ENCODE measurements at places on chromosomes 5 and 9.

DNA sequence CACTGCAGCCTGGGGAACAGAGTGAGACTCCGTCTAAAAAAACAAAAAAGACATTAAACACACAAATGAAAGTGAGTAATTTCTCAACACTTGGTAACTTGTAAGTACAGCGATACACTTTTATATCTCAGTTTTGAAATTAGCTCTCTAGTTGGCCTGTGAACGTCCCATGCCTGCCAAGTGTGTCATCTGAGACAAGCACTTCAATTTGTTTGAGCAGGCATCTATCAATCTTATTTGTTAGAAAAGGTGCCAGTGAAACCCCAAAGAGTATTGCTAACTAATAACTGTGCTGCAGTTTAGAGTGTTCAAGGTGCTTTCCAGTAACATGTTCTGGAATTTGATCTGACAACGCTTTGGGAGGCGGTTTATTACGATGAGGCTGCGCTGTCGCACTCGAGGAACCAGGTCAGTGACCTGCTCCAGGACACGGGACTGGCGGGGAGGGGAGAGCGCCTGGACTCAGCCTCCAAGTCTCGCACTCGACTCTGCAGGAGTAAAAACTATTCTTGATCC, 1.1 kb upstream of the SPIN1 start:
- DNase-seq = no peak

GRCh38 chr9:84736536-84736935, 67.0 kb downstream of the NTRK2 start:
- no peak for DNase-seq

DNA sequence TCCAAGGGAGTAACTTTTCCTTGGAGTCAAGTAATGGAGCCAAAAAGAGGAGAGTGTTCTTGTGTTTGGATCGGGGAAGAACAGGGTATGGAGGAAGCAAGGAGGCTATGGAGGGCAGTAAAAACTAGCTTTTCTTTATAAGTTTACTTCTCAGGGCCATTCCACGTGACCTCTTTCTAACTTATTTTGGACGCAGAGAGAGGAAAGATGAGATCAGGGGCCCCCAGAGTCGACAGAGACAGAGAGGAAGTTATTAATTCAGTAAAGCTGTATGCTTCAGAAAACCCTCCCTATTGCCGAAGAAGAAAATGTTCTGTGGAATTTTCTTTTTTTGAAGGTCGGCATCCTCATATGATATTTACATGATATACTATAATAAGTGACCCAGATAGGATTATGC, 233.8 kb upstream of the MPDZ start:
- no peak for DNase-seq

DNA sequence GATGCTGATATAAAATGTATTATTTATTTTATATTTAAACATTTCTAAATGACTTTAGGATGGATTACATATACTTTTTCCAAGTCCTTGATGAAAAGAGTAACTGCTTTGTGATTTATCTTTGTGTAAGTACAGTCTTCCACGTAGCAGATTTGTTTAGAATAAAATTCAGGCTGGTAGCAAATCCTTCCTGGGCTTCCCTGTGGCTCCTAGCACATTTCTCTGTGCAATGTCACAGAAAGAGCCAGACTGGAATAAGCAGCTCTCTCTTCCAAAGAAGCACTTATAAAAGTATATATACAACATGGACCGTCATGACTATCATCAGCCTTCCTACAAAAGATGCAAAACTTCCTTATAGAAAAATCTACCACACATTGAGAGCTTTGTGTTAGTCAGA, 388.6 kb downstream of the ACTL7B start:
- DNase-seq = no peak

- no peak for DNase-seq
These were observed 108.4 kb upstream of the FGF10 start for GRCh38 chr5:44497606-44498005.

GRCh38 chr9:17081351-17081750, 53.5 kb upstream of the CNTLN start:
- no peak for DNase-seq

DNA sequence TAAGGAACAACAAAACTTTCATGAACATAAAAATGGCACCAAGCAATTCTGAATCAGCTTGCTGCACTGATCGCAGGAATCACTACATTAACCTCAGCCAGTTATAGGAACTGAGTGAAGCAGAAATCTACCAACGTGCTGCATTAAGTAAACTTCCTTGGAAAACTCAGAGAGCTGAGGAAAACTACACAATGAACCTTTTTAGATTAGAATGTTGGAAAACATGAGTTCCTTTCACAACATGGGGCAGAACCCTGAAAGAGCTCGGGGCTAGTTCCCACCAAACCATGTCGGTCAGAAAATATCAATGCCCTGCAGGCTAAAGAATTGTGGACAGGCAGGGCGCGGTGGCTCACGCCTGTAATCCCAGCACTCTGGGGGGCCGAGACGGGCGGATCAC, 19.4 kb downstream of the ALDH7A1 start:
- DNase-seq = no peak

GRCh38 chr9:112168197-112168596, 6.9 kb downstream of the SUSD1 start:
- DNase-seq = no peak

DNA sequence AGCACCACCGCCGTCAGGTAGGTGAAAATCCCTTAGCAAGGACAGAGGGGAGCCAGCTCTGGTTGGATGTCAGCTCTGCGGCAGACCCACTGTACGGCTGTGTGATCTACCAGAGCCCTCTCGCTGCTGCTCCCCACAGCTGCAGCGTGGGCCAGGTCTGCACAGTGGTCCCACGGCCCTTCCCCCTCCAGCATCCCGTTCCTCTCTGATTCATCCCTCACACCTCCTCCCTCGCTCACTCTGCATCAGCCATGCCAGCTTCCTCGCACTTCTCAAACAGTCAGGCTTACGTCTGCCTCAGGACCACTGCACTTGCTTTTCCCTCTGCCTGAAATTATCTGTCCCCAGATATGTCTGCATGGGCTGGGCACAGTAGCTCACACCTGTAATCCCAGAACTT, 26.6 kb upstream of the CFAP157 start:
- no peak for DNase-seq

GRCh38 chr5:122951658-122952057, 84.9 kb downstream of the PPIC start:
- no peak for DNase-seq

DNA sequence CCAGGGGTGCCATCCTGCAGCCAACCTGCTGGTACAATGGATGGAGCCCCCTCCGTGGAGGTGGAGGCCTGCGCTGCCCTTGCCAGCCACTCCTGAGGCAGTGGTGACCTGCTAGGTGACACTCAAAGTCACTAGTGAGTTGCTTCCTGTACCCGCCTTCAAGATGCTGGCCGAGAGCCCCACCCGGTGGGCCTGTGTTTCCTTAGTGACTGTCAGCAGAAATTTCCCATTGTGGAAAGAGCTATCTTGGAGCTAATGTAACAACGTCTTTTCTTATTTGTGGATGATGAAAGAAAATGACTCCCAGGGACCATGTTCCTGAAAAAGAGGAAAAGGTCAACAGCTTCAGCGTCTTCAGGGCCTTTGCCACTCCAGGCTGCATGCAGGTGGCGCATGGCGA, 117.0 kb upstream of the BOD1 start:
- no peak for DNase-seq

Data from stimulated activated CD8-positive, alpha-beta memory T cell treated with anti-CD3 and anti-CD28 coated beads, Interleukin-2, amount 100 ng/mL, for 48 hours (primary cell).